ENCODE measurements at places on chromosomes 3 and 15.
A peak's percentile ranks its signal among the peaks of the same experiment; 100 is the strongest.

DNA sequence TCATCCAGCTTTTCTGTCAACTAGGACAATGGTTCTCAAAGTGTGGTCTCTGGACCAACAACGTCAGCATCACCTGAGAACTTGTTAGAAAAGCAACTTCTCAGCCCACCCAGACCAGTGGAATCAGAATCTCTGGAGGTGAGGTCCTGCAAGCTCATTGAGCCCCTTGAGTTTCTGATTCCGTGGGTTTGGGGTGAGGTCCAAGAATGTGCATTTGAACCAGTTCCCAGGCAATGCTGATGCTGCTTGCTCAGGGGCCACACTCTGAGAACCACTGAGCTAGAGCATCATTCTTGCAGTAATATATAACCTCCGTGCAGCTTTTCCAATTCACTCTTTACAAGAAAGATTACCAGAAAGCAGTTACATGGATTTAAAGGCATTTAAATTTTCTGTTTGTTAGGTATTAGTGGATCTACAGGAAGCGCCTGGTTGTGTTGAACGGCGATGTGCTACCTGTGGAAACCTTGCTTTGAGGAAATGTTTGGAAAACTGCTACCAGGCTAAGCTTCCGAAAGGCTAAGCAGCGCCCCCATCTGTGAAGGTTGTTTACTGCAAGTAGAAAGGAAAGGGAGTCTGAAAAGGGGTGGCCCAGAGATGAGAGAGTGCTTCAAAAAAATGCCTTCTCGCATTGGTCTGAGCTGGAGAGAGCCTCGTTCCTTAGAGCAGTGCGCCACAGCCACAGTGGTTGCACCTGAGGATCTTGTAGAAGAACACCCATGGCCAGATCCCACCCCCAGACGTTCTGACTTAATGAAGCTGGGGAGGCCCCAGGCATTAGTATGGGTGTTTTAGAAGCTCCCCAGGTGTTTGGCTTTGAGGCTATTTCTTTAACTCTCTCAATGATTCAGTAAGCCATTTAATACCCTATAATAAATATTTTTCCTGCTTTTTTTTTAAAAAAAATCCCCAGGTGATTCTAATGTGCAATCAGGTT, 50.0 kb downstream of the RLBP1 start:
- DNase-seq, result peak; percentile 7

DNA sequence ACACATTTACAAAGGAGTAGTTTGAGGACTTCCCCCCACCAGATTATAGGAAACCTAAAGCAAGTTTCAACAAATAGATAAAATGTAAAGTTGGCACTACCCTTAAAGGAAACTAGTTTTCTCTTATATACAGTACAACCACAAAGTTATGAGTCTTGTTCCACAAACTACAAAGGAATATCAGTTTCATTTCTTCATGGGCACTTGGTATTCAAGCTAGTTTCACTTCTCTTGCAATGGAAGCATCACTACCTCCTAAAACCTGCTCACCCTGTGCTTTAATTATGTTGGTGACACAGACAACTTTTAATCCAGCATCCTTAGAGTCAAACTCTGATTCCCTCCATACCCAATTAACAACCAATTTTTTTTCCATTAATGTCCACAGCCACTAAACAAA, 707.0 kb downstream of the ROBO2 start:
- no peak for DNase-seq

- DNase-seq, result no peak
Measured at GRCh38 chr15:101436526-101436925, 53.0 kb downstream of the PCSK6 start.

DNA sequence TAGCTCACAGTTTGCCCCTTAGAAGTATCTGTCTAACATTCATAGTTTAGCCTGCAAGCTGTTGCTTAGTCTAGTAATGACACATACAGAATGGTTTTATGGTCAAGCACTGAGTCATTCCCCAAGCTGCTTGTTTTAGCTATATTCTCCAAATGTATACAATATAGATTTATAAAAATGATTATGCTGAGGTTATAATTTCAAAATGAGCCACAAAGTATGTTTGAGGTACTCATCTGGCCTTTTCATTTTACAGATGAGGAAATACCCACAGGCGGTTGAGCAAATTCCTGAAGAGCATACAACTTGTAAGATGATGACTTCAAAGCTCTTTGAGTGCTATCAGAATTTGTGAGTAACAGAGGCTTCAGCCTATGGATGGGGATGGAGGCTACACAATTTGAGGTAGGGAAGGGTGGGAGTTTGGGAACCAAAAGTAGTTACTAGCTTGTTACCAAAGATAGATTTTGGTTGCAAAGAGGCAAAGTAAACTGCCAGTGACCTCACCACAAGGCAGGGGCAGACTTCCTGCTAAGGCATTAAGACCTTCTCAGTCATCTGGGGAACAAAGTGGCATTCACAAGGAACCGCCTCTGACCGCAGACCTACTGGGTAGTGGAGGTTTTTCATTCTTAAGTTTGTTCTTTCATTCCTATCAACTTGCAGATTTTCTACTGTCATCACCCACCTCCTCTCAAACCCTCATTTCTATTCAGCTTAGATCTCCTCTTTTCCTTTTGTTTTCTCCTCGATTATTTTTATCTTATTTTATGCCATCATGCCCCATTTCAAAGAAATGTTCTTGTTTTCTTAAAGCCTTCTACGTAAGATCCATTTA, 257.2 kb upstream of the NECTIN3 start:
- no peak for DNase-seq

- DNase-seq, result peak; percentile 51
Measured at GRCh38 chr15:84878504-84878903, 6.0 kb upstream of the SLC28A1 start.

GRCh38 chr15:101250341-101250831, 1.5 kb downstream of the CHSY1 start:
- DNase-seq, result no peak

DNA sequence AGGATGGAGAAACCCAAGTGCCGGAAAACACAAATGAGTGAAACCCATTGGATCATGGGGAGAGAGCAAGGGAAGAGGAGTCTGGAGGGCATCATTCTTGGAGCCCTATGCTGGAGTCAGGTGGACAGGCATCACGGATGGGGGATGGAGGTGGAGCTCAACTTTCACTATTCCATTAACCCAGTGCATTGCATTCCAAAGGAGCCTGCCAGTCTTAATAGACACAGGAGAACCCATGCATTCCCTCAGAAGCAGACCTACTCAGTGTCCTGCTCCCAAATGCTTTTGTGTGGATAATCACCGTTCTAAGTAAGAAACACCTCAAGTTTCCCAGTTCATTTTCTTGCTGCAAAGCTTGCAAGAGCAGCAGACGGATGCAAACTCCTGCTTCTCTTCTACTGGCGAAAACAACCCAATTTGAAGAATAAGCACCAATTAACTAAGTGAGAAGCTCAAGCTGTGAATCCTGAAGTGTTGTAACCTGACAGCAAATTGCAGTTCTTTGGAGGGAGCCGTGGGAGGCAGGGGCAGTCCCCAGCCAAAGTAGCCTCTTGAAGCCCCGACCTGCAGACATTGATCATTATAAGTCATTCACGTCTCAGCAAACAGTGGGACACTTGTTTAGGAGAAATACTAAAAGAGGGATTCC, 25.3 kb downstream of the SEMA5B start:
- DNase-seq, result no peak

DNA sequence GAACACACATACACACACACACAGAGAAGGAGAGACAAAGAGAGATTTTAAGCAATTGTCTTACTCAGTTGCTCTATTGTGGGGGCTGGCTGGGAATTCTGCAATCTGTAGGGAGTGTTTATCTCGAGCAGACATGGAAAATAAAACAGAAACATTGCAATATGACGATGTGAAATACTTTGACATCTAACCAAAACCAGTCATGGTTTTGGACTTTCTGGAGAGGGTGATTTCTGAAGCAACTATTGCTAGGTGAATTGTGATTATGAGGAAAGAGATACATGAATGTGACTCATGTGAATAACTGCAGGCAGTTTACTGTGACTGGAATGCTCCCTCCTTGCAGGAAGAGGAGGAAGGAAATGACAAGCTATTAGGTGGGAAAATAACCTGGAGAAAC, 12.3 kb upstream of the PHLDB2 start:
- DNase-seq, result no peak

- DNase-seq, result no peak
Measured at GRCh38 chr15:79977431-79978054, 6.5 kb upstream of the BCL2A1 start.

DNA sequence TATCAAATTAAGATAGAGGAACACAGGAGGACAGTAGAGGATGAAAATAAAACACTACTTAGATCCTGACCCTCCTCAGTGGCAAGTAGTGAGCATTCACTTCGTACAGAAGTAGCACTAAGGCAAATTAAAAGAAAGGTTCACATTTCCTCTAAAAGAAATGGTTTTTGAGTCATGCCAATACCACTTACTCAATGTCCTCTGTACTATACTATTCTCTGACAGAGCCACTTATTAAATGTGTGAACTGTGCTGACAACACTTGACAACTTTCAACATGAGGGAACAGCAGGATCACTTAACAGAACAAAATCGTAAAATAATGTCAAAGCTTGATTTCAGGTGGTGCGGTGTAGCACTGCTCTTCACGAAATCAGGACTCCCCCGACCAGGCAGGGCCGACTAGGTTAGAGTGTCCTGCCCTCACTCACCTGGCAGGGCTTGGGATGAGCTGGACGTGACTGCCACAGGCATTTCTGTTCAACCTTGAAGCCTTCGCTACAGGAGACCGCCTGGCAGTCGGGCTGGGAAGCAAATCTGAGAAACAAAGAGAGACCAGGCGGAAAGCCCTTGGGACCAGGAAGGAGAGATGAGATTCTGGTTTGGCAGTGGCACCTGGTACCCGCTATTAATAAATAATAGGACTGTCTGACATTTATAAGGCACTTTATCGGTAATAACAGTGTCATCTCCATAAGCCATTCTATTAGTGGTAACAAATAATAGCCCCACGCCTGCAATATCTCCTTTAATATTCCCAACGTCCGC, 611 bp upstream of the SLC27A2 start:
- DNase-seq, result no peak

DNA sequence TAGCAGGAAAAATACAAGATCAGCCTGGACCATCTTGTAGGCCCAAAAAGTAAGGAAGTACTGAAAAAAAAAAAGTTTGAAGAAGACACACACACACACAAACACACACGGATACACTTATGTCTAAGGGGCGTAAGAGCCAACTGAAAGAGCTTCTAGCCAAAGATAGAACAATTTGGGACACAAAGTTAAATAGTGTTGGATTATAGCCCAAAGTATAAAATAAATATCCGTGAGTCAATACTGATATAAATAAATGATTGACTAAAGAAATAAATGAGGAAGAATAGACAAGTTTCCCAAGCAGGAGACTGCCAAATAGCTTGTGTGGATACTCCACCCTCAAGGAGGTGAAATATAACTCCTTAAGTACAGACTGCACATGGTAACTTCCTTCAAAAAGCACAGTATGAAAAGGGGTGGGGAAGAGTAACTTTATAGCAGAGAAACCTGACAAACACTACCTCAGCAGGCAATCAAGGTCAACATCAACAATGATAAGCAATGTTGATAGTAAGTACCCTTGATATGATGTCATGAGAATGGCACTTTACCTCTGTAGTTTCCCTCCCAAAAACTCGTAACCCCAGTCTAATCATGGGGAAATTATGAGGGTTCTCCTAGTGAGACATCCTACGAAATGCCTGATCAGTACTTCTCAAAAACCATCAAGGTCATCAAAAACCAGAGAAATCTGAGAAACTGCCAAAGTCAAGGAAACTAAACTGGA, 187.3 kb upstream of the ATP11B start:
- DNase-seq, result no peak

DNA sequence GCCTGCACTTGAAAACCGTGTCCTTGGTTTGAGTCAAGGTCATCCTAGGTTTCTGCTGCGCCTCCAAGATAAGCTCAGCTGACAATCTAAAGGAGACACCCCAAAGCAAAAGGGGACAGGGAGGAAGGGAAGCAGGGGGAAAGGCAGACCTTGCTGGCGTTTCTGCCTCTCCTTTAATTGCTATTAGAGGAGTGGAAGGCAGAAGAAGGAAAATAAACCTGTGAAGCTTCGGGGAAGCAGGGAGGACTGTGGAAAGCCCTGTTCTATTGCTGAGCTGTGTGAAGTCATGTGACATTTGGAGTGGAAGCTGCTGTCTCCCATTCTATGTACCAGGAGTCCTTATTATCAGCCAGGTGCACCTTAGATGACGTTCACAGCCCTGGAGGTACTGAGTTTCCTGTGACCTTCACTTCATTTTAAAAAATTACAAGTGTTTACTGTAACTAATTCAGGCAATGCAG, 21.5 kb upstream of the CHD2 start:
- no peak for DNase-seq

DNA sequence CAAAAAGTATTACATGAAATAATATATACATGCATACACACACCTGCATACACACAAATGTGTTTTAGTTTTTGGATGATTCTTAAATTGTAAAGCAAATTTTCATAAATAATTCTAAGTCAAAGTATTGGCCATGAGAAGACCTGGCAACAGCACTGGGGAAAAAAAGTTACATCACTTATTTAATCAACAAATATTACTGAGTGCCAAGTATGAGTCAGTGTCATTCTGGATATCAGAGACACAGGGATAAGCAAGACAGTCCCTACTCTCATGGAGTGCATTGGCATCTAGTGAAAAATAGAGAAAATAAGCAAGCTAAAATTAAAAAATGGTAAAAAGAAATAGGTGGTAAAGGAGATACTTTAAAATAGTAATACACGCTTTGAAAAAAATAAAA, 29.4 kb upstream of the GUCA1C start:
- no peak for DNase-seq

DNA sequence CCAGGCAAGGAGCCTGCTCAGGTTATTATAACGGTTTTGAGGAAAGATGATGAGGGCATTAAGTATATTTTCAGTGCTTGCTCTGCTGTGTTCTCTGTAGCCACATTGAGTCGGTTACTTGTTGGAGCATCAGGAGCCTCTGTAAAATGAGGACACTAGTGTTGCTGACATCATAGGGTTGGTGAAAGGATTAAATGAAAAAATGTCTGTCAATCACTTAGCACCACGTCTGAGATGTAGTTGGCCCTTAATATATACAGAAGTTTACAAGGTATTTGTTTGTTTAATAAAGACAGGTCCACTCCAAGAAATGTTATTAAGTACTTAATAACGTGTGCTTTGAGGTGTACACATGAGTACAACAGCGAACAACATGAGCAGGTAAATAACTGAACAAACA, 735 bp upstream of the SLC25A26 start:
- no peak for DNase-seq

DNA sequence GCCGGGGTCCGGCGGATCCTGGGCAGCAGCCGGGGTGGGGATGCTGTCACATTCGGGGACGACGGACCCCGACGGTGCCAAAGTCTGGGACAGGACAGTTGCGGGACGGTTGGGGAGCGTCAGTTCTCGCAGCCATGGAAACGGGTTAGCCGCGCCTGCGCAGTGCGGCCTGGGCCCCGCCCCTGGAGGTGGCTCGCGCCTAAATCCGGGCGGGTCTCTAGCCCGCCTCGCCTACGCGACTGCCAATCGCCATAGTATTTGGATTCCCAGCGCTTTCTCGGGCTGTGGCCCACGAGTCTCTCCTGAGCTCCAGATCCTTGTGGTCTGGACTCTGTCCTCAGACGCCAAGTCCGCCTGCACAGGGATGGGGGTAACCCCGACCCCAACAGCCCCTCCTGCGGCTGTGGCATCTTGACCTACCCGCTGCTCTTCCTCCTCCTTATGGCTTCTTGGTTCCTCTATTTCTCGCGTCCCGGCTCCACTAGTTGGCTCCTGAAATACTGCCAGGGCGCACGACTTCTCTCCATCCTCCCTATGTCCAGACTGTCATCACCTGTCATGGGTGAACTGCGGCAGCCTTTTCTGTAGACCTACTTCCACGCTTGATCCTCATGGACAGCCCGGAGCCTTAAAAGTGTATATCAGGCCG, at the start of gene ZMYND10:
TSS of gene ZMYND10 (minus strand) at position 147 of the 649 bp plus-strand sequence. CDS start 153 bp downstream, outside the sequence.
- peak; percentile 66 for DNase-seq

Measured in activated T-cell treated with anti-CD3 and anti-CD28 coated beads, Interleukin-2, amount 50 U/mL, for 4 hours (primary cell).